ENCODE measurements at places on chromosomes 1 and 21. TPM values are rescaled to one million over a fixed set of nuclear protein-coding genes. Genes with fewer than 3 reads are reported as not detected.

DNA sequence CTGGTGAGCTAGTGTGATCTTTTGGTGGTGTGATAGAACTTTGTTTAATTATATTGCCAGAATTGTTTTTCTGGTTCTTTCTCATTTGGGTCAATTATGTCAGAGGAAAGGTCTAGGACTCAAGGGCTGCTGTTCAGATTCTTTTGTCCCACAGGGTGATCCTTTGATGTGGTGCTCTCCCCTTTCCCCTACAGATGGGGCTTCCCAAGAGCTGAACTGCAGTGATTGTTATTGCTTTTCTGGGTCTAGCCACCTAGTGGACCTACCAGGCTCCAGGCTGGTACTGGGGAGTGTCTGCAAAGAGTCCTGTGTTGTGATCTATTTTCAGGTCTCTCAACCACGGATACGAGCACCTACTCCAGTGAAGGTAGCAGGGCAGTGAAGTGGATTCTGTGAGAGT is 25.9 kb upstream of the CD84 start:
- DNase-seq, result no peak

DNA sequence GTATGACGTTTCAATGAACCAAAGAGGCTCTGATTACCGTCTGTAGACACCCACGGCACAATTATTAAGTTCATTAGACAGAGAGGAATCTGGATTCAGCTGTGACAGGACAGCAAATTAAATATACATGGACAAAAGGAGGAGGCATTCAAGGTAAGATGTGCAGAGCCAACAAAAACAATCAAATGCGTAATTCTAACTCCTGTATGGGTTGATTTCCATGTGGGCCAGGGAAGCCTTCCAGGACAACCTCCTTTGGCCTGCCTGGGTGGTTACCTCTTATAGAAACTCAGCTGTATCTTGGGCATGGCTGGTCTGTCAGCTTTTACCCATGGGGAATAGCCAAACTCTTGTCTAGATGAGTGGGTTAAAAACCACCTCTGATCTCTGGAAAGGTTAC is 43.8 kb downstream of the CCN1 start:
- DNase-seq, result no peak

- peak; percentile 61 for DNase-seq
Measured at GRCh38 chr1:22751124-22751531, 40.5 kb downstream of the EPHB2 start.

DNA sequence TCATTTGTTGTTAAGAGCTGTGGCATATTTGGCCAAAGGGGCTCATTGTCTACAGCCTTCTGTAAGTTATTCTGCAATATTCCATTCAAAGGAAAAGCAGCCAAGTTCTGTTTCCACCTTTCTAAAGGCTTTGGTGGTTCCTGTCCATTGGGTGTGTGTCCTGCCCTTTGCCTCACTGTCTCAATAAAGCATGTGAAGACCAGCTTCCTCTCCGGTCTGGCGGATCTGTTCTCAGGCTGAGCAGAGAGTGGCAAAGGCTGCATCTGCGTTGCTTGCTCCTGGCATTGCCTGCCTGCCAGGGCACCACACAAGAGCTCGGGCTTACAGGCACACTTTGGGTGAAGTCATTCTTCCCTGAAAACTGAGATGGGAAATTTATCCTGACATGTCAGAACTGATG is 34.9 kb downstream of the ST6GALNAC3 start:
- no peak for DNase-seq

GRCh38 chr1:172185211-172185610 is 235.3 kb upstream of the C1orf105 start:
- no peak for DNase-seq

GRCh38 chr1:56639211-56639610 is 5.9 kb upstream of the PRKAA2 start:
- DNase-seq, result no peak

Gene PLA2G2F
- total RNA-seq, result not detected

DNA sequence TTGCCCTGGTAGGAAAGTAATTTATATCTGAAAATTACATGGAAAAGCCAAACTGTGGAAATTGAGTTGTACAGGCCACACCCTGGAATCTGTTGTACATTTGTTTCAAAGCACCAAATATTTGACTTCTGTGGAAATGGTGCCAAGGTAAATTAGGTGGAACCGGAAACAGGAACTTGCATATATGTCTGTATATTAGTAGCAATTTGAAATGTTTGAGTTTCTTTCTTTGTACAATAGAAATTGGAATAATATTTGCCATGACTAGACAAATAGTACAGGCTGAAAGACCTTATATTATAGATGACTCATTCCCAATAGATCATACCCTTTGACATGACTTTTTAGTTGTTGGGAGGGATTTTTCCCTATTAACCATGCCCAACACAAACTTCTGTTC is 10.5 kb upstream of the TAF1A start:
- no peak for DNase-seq

Gene CACNA1S
- not detected for total RNA-seq

Gene CD48
- not detected for total RNA-seq

DNA sequence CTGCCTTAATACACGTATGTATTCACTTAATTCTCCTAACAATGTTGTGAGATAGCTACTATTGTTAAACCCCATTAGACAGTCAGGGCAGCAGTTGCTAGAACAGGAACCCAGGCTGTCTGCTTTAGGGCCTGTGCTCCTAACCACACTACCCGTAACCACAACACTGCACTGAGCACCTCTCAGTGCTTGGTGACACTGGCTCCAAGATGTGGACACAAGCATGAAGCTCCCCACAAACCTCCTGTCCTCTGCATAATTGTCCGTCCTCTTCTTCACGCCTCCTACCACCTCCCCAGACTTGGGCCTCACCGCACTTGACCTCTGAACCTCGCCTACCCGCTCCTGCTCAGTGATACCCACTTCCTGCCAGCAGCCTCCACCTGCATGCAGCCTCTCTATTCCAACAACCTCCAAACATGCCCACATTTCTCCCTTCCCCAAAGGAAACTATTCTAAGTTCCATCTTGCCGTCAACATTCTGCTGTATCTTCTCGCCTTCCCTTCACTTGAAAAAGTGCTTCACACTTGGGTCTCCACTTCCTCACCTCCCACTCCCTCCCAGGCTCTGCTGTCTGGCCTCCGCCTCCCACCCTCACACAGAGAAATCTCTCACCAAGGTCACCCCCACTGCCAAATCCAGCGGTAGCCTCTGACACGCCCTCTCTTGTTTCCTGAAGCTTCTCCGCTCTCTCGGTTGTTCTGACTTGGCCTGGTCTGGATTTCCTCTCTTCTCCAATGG is 14.6 kb upstream of the AHDC1 start:
- no peak for DNase-seq

Gene GRIK1
- not detected for total RNA-seq

GRCh38 chr1:151164732-151165280 is 896 bp downstream of the LYSMD1 start:
- no peak for DNase-seq

DNA sequence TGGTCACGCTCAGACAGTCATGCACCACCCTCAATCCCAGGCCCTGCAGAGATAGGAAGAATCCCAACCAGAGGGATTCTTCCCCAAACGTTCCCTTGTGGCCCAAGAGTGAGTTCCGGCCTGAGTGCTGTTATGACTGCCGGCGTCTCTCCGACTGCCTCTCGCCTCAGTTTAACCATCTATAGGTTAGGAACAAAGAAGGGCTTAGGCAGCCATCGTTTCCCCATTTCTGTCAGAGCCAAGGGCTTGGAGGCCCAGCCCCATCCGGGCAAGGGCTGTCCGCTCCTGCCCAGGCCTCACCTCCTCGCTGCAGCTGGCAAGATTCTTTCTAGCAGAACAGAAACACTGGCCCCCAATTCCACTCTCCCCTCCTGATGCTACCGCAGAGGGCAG is 58.7 kb downstream of the STUM start:
- no peak for DNase-seq

GRCh38 chr1:207867136-207868109 is 43.5 kb downstream of the CD34 start:
- peak; percentile 95 for DNase-seq

GRCh38 chr1:161241682-161242081 is 3.7 kb upstream of the NR1I3 start:
- DNase-seq, result no peak

Gene KCNE1
- 0.14 TPM for total RNA-seq

Gene PPM1J
- 10.1 TPM for total RNA-seq

- no peak for DNase-seq
Measured at GRCh38 chr1:37764414-37764825, 500 bp downstream of the EPHA10 start.

Gene MUL1
- total RNA-seq, result 22.3 TPM

DNA sequence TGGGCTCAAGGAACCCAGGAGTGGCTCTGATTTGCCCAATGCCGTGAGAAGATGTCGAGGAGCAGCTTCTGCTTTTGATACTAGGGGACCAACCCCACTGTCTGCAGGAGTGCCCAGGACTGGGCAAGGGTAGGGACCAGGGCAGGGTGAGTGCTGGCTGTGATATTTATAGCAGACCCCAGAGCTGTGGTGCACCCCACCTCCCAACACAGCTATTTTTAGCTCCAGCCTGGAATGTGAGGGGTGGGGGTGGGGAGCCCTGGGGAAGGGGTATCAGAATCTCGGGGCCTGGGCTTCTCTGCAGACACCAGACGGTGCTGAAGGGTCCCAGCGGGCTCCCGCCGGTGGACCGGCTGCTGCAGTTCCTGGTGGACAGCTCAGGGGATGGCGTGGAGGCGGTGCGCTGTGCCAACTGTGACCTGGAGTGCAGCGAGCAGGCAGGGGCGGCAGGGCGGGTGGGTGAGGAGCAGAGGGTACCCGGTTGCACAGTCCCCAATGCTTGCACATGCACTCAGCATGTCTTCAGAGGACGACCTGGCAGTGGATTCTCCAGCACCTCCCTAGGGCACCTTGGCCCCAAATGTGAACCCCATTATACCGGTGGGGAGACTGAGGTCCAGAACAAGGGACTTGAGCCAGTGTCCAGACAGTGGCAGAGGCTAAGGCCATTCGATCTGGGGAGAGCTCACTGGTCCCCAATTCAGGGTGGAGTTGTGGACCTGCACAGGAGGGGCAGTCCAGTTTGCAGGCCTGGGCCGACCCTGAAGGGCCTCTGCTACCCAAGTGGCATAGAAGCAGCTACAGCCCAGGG is 1.4 kb downstream of the RNF207 start:
- no peak for DNase-seq

DNA sequence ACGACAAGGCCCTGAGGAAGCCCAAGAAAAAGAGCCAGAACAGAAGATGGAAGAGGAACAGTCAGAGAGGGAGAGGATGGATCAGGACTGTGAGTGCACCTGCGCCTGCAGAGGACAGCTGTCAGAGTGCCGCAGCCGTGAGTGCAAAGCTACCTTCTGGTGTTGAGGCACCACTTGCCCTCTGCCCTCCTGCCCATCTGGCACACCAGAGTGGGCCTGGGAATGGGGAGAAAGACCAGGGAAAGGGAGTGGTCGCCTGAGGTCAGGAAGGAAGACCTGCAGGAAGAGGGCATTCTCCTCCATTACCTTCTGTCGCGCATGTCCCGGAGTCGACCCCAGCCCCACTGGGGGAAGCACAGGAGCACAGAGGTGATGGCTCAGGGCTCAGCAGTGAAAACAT is 26.2 kb downstream of the VASH2 start:
- DNase-seq, result no peak

DNA sequence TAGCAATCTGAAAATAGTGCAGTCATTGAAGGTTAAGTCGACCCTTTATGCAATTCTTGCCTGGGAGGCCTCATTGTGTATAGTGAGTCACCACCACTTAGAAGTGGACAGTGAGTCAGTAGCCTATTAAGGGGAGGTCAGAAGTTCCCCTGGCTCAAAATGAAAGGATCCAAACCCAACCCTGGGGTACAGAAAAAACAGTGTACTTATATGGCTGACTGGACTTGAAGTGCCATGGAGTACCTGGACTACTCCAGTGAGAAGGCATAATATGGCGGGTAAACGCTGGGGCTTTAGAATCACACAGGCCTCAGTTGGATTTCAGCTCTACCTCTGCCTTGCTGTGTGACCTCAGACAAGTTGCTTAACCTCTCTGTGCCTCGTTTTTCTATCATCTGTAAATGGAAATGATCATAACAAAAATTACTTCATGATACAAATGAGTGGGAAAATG is 2.2 kb upstream of the BCL9 start:
- no peak for DNase-seq

Gene PLOD1
- 103 TPM for total RNA-seq

DNA sequence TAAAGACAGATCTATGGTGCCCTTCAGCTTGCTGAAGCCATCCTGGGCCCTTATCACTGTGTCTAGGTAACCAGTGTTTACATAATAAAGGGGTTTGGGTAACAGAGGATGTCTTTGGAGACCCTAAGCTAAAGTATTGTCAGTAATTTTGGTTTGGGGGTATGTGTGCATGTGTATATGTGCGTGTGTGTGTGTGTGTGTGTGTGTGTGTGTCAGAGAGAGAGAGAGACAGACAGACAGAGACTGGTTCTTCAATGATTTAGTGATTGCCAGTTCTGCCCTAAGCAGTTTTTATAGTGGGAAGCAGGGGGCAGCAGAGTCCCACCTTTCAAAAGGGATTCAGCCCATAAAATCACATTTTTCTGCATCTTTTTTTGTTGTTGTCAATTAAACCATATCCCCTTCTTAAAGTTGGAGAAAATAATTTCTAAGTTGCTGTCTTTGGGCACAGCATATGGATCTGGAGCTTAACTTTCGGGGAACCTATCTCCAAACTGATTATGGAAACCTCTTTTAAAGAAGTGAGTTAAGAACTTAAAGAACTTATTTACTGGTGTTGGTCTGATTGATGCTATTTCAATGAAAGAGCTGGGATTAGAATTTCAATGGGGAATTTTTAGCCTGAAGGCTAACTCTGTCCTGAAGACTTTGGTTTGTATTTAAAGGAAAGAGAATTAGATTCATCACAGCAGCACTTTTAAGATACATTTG is 51.1 kb downstream of the ZNF326 start:
- DNase-seq, result peak; percentile 47

DNA sequence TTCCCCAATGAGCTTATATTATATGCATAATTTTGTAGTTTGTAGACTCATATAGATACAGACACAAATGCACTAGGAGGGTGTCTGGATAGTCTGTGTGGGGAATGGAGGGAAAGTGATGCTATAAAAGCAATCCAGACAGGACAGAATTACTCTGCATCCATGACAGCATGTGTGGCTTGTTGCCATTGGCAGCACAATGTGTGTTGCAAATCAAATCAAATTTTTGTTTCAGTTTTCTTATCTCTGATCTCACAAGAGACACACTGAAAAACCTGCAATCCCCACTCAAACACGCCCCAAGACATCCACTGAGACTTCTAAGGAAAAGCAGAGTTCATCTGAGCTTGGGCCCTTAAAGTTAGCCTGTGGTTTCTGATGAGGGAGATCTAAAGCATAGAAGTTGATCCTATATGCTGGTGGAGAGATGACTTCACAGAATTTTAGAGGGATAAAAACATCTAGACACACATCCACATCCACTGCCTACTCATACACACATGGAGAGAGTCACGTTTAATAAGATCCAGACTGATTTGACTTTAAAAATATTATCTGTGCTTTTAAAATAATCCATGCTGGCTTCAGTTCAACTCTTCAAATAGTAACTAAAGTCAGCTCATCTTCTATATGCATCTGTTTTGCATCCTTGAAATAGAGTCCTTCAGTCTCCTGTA is 313.0 kb upstream of the PLXNA2 start:
- DNase-seq, result no peak

Gene AIRE
- total RNA-seq, result 0.86 TPM

Gene UBL4B
- not detected for total RNA-seq

Gene PIP5K1A
- 60.1 TPM for total RNA-seq

GRCh38 chr1:177164380-177165068 is at the start of gene ASTN1:
ASTN1 (minus strand) TSS chr1:177164712; CDS start chr1:177164676, 36 bp downstream.
- DNase-seq, result peak; percentile 85
